ENCODE measurements at places on chromosomes 5 and 9.
A peak's percentile ranks its signal among the peaks of the same experiment; 100 is the strongest.

GRCh38 chr9:7639471-7639870 lies 160.1 kb downstream of the DMAC1 start:
- DNase-seq: no peak

- DNase-seq: no peak
Observed at GRCh38 chr5:23146183-23146582, 293.0 kb upstream of the CDH12 start.

DNA sequence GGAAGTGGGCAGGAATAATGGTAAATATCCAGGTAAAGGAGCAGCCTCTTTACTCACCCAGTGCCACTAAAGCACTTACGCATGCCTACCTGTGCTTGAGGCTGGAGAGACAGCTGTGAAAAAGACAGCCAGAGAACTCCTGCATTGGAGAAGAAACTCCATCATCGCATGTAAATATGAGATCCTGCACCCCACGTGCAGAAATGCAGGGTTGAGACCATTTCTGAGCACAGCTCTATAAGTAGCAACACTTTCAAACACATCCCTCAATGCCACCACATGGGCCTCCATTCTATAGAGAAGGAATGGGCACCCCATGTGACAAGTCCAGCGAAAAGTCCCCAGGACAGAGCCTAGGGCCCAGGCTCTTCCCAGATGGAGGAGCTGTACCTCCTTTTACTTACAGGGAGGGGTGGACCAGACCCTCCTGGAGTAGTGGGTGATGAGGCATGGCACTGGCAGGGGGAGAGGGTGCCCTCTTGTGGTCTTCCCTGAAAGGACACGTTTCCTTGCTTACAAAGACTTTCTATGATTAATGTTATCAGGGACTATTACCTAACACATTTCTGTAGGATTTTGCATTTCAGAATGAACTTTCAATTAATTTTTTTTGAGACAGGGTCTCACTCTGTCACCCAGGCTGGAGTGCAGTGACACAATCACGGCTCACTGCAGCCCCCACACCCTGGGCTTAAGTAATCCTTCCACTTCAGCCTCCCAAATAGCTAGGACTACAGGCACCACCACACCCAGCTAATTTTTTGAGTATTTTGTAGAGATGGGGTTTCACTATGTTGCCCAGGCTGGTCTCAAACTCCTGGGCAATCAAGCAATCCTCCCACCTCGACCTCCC lies 55.3 kb upstream of the IL17B start:
- peak; percentile 88 for DNase-seq

- no peak for DNase-seq
Observed at GRCh38 chr5:139185589-139185988, 12.6 kb downstream of the SIL1 start.

GRCh38 chr5:62134811-62135210 lies 171.2 kb upstream of the KIF2A start:
- DNase-seq: peak; percentile 47

DNA sequence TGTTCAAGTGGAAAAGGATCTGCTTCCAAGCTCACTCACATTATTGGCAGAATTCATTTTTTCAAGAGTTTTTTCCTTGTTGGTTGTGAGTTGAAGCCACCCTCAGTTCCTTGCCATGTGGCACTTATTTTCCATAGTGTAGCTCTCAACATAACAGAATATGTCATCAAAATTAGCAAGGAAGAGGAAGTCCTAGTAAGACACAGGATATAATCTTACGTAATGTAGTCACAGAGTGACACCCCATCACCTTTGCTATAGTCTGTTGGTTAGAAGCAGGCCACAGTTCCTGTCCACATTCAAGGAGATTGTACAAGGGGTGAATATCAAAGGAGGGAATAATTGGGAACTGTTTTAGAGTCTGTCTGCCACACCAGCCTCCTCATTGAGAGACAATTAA lies 15.7 kb downstream of the IRGM start:
- no peak for DNase-seq

GRCh38 chr9:129235931-129236331 lies 57.9 kb upstream of the IER5L start:
- DNase-seq: no peak

GRCh38 chr5:7597059-7597642 lies 201.2 kb downstream of the ADCY2 start:
- no peak for DNase-seq

DNA sequence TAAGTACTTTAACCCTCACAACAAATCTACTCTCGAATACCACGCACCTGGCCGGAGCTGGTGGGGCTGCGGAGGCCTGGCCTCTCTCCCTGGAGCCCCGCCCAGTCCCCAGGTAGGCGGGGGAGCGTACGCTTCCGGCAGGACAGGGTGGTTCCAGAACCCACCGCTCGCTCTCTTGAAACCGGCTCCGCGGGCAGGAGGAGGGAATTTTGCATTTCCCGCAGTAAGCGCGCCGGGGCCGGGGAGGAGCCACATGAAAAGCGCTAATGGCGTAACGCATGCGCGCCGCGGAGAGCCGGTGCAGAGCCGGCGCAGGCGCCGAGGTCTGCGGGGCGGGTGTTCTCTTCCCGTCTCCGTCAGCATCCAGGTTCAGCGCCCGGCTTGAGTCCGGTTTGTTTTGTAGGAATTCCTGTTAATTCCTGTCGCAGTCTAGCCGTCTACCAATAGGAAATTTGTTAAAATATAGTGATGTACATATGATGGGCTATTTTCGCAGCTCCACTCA lies 20.8 kb downstream of the CAVIN4 start:
- DNase-seq: peak; percentile 77

DNA sequence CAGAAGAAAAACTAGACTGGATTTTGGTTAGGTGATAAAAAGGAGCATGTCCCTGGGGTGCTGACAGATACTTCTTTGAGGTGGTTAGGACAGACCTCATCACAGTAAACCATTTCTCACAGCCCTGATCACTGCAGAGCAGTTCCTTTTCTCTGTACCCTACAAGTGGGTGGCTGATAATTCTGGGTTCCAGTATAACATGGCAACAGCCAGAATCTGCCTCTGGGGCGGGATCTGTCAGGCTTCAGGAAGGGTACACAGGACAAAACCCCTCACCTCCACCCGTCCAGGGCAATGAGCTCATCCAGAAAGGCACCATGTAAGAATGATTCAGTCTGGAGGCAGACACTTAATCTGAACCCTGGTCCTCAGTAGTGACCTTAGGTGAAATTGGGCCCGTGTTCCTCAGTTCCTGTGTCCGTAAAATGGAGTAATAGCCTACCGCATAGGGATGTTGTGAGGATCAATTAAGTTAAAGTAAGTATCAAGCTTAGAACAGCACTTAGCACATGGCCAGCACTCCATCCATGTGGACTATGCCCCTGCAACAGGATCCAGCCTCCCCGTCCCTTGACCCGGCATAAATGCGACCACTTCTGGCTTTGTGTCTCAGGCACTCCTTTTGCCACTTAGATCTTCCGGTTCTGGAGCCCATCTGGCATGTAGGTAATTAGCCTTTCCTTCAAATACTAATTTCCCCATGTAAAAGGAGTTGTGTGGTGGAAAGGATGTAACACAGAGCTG lies 129.2 kb downstream of the LHFPL2 start:
- no peak for DNase-seq

DNA sequence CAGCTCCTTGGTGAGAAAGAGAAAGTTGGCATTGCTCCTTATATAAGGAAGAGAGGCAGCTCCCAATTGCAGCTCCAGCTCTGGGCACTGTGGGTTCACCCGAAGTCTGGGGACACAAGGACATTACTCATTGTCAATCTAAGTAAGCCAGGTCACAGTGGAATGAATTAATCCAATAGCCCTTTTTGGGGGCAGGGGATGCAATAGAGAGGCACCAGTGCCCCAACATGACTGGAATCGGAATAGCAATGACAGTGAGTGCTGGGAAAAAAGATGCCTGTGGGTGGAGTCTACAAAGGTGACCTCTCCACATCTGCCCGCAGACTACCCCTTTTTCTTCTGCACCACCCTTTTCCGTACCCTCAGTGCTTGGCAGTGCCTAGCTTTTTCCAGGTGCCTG lies 11.1 kb upstream of the NEUROG1 start:
- no peak for DNase-seq

- no peak for DNase-seq
Observed at GRCh38 chr5:932628-933250, 40.1 kb downstream of the TRIP13 start.

- no peak for DNase-seq
Observed at GRCh38 chr9:121283856-121284732, 16.1 kb downstream of the GSN start.

- no peak for DNase-seq
Observed at GRCh38 chr9:127509261-127509954, 58.1 kb downstream of the LRSAM1 start.

GRCh38 chr9:94758880-94759279 lies 32.4 kb downstream of the AOPEP start:
- DNase-seq: no peak

DNA sequence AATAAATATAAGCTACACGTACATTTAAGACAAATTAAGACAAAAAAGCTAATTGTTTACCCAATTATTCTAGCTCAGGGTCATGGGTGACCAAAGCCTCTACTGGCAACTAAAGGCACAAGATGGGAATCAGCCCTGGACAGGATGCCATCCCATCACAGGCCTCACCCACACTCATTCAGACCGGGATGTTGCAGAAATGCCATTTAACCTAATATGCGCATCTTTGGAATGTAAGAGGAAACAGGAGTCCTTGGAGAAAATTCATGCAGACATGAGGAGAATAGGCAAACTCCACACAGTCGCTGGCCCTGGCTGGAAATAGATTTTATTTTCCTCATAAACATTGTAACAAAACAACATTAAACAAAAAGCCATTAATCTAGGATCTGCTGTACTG lies 2003.8 kb upstream of the CDH9 start:
- DNase-seq: no peak

- DNase-seq: no peak
Observed at GRCh38 chr9:97906236-97906831, 16.0 kb downstream of the TRMO start.

- peak; percentile 99 for DNase-seq
Observed at GRCh38 chr5:35919191-35919590, 19.2 kb downstream of the CAPSL start.

- DNase-seq: no peak
Observed at GRCh38 chr5:145025775-145026174, 809.4 kb downstream of the PRELID2 start.

- no peak for DNase-seq
Observed at GRCh38 chr5:139641116-139642080, 6.8 kb upstream of the CXXC5 start.

- peak; percentile 82 for DNase-seq
Observed at GRCh38 chr5:14036514-14036913, 92.0 kb upstream of the DNAH5 start.

DNA sequence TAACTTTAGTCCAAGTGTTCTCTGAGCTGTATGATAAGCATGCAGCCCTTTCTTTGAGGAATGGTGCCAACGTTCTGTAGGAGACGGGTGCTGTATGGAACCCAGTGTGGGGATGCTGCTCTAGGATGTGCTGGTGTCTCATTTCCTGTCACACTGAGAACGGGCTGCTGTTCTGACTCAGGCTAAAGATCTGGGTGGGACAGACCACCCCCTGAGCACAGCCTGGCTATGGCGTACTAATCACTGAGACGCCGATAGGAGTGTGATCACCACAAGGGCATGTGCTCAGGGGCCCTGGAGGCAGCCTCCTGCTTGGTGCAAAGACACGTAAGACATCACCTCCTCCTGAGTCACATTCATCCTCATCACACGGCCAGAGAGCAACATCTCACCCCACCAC lies 240.4 kb downstream of the IRX2 start:
- peak; percentile 84 for DNase-seq

- DNase-seq: no peak
Observed at GRCh38 chr5:1010641-1011046, 2.0 kb downstream of the NKD2 start.

GRCh38 chr5:60977956-60978737 lies 33.1 kb downstream of the NDUFAF2 start:
- DNase-seq: no peak

GRCh38 chr9:98132806-98133631 lies 14.0 kb upstream of the TRIM14 start:
- DNase-seq: no peak

- peak; percentile 88 for DNase-seq
Observed at GRCh38 chr9:71793386-71794105, 25.2 kb upstream of the CEMIP2 start.
